ENCODE measurements at places on chromosomes 12 and 14.

GRCh38 chr14:30402846-30403245 is 156.1 kb upstream of the G2E3 start:
- DNase-seq = no peak

DNA sequence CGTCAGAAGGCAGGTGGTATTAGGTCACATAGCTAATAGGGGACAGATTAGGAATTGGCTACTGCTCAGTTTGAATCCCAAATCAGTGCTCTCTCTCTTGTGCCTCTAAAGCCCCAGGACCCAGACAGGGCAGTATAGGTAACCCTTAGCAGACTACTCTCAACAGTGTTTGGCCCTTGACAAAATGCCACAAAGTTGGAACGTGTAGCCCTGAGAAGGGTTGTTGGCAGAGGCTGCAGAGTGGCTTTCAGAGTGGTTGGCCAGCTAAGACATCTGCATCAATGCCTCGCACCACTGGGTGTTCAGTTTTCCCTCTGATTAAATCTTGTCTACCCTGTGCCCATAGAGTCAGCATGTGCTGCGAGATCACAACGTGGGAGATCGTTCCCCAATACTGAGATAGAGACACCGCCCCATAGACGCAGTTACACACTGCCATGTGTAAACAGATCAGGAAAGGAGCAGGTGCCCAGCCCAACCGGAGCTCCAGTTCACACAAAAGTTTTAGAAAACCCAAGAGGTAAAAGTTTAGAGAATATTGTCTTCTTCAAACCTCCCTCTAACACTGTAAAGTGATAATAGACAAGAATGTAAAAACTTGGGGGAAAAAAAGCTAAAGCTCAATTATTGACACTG is 48.3 kb downstream of the EML1 start:
- DNase-seq = no peak

DNA sequence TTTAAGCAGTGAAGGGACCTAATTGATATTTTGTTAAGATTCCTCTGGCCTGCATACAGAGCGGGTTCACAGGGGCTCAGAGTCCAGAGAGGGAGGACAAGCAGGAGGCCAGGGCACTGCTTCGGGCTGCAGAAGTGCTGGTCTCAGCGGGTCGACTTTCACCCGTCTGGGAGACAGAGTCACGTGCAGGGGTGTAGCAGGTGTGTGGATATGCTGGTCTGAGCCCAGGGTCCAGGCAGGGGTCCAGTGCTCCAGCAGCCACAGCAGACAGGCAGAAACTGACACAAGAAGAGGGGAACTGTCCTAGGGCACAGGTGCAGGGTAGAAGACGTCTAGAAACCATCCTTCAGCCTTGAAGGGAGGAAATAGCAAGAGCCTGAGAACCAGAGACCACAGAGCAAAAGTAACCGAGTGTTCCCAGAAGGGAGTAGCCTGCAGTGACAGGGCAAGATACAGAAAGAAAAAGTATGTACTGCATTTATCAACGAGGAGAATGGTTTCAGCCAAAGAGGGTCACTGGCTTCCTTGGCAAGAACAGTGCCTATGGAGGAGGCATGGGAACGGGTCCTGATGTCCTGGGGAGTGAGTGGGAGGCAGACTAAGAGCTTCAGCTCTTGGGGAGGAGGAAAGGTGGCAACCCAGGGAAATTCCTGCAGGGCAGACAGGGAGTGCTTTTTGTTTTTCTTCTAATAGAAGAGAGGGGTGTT is 28.7 kb downstream of the FBXO21 start:
- no peak for DNase-seq

DNA sequence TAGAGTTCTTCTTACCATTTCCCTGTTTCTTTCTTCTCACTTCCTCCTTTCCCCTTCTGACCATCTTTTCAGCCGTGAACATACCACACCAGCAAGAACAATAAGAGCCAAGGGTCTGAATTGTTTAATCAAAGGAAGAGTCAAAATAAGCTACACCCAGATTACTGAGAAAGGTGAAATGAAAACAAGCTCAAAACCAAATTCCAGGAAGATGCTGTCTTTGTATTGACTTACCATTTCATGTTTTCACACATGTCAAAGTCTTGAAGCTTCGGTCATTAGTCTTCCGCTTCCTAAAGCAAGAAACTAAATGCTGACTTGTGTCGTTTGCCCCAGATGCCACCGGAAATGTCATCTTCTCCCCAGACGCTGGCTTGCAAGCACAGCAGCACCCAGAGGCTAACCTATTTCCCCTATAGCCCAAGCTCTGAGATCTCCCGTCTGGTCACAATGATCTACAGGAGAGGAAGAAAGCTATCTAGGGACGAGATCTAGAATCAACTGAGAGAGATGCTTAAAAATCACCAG is 136.5 kb upstream of the AMIGO2 start:
- no peak for DNase-seq

GRCh38 chr12:38690646-38691045 is 214.7 kb downstream of the CPNE8 start:
- DNase-seq = no peak

- no peak for DNase-seq
These were observed 17.6 kb downstream of the MYBPC1 start for GRCh38 chr12:101612160-101612916.

- DNase-seq = no peak
These were observed 1.0 kb downstream of the IGFBP6 start for GRCh38 chr12:53098354-53098981.

- no peak for DNase-seq
These were observed 193.0 kb downstream of the MON2 start for GRCh38 chr12:62659453-62660295.

DNA sequence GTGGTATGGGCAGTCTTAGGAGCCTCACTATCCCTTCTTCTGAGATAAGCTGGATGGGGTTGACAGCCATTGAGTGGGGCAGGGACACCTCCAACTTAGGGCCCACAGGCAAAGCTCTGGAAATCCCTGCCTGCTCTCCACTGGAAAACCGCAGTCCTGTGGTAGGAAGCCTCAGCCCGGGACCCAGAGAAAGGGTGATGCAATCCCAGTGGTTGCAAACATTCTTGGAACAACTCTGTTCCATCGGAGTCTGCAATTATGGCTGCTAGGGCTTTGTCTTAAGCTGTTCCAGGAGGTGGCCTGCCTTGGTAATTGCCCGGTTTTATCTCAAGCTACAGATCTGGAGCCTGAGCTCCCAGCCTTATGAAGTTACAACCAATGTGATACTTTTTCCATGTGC is 133.4 kb downstream of the DICER1 start:
- DNase-seq = no peak

GRCh38 chr14:85471744-85472143 is 58.2 kb upstream of the FLRT2 start:
- DNase-seq = no peak

- no peak for DNase-seq
These were observed 1.5 kb downstream of the CAND1 start for GRCh38 chr12:67270622-67271021.

GRCh38 chr12:62738105-62738504 is 196.8 kb downstream of the PPM1H start:
- no peak for DNase-seq

DNA sequence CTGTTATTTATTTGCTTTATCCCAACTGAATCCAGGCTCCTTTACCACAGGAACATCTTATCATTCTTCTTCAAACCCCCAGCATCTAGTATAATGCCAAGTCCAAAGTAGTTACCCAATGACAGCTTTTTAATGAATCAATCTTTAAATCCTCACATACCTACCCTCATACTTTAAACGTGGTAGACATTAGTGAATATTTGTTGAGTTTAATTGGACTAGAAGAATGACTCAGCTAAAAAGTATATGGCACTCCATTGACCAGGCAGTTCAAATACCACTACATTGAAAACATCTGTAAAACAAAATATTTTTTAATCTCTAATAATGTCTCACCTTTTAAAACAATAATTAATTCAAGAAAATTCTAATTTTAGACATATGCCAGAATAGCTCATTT is 98.1 kb downstream of the ZFC3H1 start:
- no peak for DNase-seq

DNA sequence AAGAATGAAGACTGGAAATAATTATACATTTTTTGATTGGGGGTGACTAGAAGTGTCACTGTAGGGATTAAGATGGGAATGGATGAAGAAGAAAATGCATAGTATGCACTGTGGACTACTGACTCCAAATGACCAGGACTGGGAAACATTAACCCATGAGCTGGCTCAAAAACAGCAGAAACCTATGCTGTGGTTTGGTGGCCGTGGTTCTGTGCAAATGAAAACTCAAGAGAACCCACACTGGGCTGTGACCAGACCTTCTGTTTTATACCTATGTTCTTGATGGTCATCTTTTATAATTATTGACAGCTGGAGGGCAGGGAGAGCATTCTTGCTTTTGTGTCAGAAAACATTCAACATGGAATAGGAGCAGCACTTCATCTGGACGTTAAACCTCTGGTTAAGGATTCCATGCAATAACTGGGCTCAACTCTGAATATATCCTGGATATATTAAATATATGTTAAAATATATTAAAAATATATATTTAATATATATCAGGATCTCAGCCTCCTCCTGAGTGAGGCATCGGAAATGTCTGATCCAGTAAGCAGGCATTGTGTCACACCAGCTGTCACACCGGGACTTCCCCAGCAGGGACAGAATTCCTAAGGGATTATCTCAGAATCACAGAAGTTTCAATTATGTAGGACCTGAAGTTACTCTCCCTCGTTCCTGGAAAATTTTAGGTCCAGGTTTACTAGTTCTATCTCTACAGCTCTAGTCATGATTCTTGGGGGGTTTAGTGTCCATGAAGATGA is 48.5 kb downstream of the BBS10 start:
- no peak for DNase-seq

DNA sequence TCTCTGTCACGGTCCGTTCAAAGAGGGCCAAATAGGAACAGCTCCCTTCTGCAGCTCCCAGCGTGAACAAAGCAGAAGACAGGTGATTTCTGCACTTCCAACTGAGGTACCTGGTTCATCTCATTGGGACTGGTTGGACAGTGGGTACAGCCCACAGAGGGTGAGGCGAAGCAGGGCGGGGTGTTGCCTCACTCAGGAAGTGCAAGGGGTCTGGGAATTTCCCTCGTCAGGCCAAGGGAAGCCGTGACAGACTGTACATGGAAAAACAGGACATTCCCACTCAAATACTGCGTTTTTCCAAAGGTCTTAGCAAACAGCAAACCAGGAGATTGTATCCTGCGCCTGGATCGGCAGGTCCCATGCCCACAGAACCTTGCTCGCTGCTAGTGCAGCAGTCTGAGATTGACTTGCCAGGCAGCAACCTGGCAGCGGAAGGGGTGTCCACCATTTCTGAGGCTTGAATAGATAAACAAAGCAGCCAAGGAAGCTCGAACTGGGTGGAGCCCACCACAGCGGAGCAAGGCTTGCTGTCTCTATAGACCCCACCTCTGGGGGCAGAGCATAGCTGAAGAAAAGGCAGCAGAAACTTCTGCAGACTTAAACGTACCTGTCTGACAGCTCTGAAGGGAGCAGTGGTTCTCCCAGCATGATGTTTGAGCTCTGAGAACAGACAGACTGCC is 22.7 kb downstream of the SLC38A1 start:
- DNase-seq = no peak
